Brain (organoid and tissue), 16 donors: ENCODE measurements at places on chromosomes 1 and 21.

GRCh38 chr1:201861448-201861847 lies 27.2 kb upstream of the SHISA4 start:
- no peak for DNase-seq

GRCh38 chr1:25610822-25611630 lies 5.6 kb upstream of the MAN1C1 start:
- no peak for DNase-seq

- DNase-seq: no peak
Measured at GRCh38 chr1:209746451-209747165, 9.2 kb upstream of the TRAF3IP3 start.

- no peak for DNase-seq
Measured at GRCh38 chr1:37663426-37664000, 28.8 kb upstream of the CDCA8 start.

- peak; percentile 50 for DNase-seq
Measured at GRCh38 chr21:32807717-32808380, 36.3 kb upstream of the PAXBP1 start.

DNA sequence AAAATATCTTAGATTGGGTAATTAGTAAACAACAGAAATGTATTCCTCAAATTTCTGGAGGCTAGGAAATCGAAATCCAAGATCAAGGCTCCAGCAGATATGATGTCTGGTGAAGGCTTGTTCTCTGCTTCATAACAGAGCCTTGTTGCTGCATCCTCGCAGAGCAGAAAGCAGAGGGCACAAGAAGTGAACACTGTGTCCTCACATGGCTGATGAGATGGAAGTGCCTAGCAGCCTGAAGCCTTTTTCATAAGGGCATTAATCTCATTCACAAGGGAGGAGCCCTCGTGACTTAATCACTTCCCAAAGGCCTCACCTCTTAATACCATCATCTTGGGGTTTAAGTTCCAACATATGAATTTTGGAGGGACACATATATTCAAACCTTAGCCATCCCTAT lies 77.2 kb upstream of the FOXD3 start:
- no peak for DNase-seq

GRCh38 chr1:118249641-118250040 lies 64.6 kb upstream of the SPAG17 start:
- no peak for DNase-seq

DNA sequence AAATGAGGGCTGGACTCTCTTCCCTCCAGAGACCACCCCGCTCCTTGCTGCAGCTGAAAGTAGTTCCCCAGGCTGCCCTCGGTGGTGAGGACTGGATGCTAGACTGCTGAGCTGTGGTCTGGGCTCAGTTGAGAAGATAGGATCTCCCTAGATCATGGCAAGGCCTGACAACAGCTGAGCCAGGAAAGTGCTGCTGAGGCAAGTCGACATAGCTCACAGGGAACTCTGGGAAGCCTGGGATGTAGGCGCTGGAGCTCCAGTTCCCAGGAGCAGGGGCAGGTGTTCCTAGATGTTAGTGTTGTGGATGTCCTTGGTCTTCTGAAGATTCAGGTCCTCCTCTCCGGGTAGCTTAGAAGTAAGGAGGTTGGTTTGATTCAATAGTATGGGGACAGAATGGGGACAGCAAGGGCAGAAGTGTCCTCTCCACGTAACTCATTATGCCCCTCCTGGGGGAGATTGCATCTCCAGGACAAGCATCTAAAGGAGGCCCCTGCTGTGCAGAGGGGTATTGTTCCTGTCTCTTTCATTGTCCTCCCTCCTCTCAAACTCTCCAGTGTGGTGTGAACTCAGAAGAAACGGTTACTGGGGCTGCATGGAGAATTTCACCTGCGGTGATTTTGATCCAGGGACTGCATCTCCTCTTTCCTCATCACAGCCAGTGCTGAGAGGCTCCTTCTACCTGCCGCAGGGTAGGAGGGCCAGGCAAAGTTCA lies 3.7 kb downstream of the CYB561D1 start:
- no peak for DNase-seq

DNA sequence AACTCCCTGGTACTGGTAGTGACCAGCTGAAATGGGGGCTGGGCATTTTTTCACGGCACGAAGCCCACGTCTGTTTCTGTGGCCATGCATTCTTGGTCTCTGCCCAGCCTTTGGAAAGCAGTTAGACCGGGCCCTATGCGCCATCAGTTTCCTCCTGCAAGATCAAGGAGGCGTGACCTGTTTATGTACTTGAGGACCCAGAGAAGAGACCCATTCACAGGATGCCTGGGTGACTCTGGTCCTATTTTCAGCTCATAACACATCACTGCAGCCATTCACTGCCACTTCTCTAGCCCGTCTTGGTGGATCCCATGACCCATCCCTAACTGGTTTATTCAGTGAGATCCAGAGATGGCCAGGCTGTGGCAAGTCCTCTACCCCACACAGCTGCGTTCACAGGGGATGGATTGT lies 70.4 kb downstream of the SPSB1 start:
- no peak for DNase-seq

DNA sequence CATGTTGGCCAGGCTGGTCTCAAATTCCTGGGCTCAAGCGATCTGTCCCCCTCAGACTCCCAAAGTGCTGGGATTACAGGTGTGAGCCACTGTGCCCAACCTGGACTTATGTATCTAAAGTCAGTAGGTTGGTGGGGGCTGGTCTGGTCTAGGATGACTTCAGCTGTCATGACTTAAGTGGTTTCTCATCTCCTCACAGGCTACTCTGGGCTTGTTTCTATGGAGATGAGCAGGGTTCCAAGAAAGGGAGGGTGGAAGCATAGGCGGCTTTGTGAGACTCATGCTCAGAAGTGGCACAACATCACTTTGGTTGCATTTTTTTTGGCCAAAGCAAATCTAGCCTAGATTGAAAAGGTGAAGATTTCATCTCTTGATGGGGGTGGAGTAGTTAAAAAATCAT lies 115.9 kb upstream of the IVNS1ABP start:
- no peak for DNase-seq

DNA sequence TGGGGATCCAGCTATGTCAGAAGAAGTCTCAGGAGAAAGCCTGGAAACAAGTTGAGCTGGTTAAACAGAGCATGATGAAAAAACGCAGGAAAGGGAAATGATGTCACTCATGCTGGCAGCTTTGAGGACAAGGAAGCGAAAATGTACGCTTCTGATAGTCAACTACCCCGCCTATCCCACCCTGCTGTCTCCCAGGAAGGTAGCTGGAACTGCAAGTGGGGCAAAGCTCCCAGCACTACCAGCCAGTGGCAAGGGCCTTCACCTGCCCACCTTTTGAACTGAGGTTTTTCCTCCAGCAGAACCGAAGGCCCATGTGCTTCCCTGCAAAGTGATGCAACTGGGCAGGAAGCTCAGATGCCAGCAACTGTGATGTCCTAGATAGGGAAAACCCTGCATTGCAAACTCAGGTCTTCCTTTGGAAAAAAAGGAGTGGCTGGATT lies 6.3 kb upstream of the IL20 start:
- no peak for DNase-seq

- no peak for DNase-seq
Measured at GRCh38 chr1:170126696-170127095, 19.1 kb upstream of the NTMT2 start.

GRCh38 chr21:19508844-19509243 lies 1105.3 kb upstream of the TMPRSS15 start:
- no peak for DNase-seq

DNA sequence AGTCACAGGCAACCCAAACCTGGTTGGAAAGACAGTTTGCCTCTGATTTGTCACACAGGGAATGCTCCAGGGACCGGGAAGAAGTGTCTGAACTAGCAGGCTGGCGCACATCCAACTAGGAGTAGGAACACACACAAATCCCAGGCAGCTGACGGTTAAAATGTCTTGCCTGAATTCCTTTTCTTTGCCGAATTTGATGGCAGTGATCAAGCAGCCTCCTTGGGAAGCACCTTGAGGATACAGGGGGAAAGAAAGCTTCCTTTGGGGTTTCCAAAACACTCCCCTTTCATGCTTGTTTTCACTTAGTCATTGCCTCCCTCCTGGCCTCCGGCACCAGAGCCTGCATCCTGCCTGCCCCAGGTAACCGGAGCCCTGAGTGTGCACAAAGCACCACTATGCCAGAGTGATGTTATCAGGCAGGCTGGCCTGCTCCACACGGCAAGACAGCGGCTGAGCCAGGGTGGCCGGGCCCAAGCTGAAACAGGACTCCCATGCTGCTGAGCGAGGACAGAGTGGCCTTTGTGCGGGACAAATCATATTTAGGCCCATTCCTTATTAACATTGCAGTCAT lies 193.8 kb downstream of the LMX1A start:
- peak; percentile 42 for DNase-seq

- DNase-seq: no peak
Measured at GRCh38 chr21:46082963-46083790, 14.7 kb upstream of the COL6A2 start.

- peak; percentile 28 for DNase-seq
Measured at GRCh38 chr1:247576514-247576913, 11.6 kb upstream of the OR2G2 start.

- no peak for DNase-seq
Measured at GRCh38 chr1:9413071-9413876, 120.6 kb downstream of the SPSB1 start.

DNA sequence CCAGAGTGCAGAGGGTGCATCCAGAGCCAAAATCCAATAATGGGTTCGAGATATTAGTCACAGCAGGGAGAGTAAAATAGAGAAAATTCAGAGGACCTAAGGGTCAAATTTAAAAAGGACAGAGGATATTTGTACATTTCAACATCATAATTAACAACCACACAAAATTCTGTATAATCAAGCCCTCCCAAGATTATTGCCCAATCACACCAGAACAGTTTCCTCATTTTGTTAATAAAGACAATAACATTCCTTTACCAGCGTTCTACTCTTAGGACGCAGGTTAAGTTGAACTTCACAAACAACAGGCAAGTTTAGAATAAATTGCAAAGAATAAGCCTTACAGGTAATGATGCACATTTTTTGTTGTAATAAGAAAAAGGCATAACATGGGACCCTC lies 462.8 kb downstream of the PTPRC start:
- no peak for DNase-seq

DNA sequence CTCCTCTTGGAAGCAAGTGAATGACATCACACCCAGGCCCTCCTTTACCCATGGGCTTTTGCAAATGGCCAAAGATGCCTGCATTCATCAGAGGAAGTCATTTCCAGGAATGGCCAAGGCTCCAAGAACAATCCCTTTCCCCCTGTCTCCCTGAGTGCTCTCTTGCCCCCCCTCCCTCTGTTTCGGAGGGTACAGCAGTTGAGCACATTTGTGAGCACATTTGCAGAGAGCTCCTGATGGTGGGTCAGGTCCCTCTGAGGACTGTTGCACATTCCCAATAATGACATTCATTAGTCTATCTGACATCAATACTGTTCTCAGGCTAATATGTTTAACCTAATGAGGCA lies 113.4 kb downstream of the MATN1 start:
- DNase-seq: no peak

DNA sequence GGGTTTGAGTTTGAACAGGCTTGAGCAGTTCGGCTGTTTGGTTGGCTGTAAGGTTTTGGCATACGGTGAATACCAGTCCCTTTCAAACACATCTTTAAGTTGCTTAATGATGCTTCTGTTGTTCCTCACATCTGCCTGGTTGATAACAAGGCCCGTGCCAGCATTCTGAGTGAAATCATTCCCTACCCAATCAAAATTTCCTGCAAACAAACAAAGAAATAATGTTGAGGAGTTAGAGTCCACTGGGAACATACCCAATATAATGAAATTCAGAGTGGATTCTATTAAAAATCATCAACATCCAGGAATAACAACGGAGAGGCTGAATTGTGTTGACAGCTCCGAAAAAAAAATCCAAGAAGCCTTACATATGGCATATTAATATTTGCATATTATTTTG lies 91.0 kb upstream of the MAP1LC3C start:
- peak; percentile 11 for DNase-seq

DNA sequence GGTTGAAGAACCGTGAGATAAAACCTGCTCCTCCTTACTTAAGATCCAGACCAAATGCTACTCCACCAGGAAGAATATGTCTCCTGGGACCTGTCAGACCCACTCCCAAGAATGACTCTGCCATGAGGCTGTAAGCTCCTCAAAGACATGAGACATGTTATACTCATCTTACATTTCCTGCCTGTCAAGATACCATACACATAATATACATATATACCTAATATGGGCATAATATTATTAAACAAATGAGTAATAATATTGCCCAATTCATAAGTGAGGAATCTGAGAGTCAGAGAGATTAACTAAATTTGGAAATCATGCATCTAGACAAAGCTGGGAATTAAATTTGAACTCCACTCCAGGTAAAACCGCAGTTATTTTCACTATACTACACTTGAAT lies 634.9 kb downstream of the LMO4 start:
- no peak for DNase-seq

DNA sequence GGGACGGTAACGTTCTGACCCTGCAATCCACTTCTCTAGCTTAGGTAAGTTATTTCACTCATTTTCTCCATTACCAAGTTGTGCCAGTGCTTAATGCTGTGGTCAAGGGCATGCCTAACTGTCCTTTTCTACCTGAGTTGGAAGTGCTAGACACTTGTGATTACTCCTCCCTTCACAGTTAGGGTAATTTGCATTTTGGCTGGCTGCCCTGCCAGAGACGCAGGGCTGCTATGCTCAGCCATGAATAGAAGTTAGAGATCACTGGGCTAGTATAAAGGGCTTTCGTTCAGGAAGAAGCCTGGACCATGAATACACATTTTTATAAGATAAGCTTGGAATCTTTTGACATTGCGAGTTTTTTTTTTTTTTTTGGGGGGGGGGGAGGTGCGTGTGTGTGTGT lies 633.2 kb upstream of the NEGR1 start:
- DNase-seq: peak; percentile 53
